ENCODE measurements at places on chromosomes 2 and 18.

DNA sequence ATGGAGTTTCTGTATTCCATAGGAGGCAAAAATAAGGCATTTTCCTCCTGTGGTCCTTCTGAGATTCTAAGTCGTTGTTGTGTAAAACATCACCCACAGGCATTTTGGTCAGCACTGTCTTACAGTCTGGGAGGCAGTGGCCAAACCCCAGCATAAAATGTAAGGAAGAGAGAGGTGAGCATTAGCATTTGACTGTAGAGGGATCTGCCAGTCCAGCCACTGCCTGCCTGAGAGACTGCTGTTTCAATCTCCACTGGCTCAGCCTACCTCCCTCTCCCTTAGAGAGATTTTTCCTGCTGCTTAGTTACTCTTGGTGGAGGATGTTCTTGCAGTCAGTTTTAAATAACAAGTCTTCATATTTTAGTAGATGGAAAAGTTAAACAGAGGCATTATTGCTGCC lies 77.0 kb downstream of the ARHGEF33 start:
- no peak for DNase-seq

DNA sequence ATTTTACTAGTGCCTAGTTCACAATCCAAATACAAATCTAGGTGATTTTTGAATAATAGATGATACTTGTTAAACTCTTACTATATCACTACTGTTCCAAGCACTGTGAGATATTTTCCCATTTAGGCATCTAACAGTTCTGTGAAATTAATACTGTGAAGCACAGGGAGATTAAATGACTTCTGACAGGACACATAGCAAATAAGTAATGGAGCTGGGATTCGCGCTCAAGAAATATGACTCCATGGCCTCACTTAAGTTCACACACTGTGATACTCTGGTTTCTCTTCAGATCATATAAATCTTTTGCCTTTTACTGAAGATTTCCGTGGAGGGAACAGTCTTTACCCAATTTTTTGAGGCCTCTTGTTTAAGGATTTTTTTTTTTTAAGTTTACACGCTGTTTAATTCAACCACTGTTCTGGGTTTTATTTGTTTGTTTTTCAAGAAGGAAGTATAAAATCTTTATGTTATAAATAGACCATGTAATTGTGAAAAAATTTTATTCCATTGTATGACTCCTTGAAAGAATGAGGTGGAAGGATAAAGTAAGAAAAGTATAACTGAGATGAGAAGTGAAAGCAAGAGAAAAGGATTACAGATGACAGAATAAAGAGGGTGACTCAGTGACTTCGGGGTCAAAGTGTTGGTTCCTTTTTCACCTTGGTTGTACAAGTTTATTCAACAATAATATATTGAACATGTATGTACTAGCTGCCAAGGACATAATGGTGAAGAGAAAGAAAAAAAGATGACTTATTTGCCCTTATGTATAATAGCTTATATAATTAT lies 30.2 kb downstream of the RBM45 start:
- no peak for DNase-seq

DNA sequence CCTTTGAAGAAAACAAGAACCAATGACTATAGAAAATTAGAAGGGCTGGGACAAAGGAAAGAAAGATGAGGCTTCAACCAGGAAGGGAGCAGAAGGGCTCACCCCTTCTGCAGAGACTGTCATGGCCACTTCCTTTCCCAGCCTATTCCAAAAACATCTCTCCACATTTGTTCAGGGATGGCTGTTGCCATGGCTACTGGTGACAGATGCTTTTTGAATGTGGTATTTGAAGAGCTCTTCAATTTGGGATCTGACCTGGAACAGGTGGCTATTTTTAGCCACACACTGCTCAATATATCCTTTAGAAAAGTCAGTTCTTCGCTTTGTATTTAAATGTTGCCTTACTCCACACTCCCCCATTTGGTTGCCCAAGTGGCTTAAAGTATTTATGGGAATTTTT lies 64.1 kb upstream of the LCLAT1 start:
- no peak for DNase-seq

- DNase-seq: no peak
Measured at GRCh38 chr2:100207411-100207885, 65.1 kb upstream of the AFF3 start.

- DNase-seq: no peak
Measured at GRCh38 chr2:191569025-191569424, 108.9 kb upstream of the NABP1 start.

- no peak for DNase-seq
Measured at GRCh38 chr2:232438951-232439757, 16.8 kb upstream of the ALPI start.
